ENCODE measurements at places on chromosomes 6 and 20.

GRCh38 chr6:132100388-132100990 is 149.3 kb upstream of the CCN2 start:
- no peak for DNase-seq

DNA sequence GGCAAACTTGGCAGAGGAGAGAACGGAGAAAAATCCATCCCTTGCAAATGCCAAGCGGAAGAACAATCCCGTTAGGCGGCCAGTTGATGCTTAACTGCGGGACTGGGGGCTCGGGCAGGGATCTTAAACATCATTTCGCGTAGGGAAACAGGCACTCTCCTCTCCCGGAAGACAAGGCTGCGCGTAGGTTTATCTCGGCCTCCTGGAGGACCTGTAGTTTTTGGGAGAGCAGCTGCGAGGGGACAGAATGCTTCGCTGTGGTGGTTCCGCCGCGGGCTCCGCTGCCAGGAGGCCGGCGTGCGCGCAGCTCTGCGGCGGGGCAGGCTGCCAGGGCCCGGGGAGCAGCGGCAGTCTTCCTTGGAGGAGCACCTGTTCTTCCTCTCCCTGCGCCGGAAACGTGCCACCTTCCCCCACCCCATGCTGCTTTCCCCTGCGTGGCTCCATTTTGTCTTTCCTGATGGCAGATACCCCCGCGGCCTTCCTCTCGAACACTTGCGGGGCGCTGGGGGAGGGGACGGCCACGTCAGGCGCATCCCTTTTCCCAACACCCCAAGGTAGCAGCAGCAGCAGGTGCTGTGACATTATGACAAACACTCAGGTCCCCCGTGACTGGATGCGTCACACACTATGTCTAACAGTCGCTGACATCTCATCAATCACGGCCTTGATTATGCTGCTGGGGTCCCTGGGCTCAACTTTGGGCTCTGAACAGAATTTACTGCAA is 230.7 kb upstream of the BTBD3 start:
- DNase-seq = no peak

GRCh38 chr6:139640921-139641320 is 266.5 kb upstream of the CITED2 start:
- no peak for DNase-seq

DNA sequence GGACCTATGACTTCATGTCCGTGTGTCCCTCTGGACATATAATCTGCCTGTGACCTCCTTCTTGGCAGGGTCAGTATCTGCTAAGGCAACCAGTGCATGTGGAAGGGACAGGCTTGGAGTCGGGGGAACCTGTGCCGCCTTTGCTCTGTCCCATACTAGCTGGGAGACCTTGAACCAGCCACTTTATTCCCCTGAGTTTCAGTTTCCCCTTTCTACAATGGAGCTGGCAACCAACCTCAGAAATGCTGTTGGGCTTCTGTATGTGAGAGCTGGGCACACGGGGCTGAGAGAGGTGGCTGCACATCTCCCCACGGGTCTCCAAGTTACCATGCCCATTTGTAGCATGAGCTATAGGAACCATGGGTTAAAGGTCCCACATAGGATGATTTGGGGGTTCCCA is 53.8 kb downstream of the CD40 start:
- DNase-seq = no peak

DNA sequence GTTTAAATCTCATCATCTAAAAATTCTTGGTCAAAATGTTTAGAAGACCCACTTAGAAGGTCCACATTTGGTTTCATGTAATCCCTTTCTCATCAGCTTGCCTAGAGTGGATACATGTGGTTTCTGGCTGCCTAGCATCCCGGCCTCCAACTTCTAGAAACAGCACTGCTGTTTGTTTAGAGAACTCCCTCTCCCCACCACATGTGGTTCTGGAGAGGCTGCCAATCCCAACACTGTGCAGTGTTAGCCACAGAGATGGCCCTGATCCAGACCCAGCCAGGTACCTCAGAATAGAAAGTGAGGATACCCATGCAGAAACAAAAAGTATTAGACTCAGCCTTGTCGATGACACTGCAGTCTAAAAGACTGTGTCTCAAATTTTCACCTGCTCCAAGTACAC is 241.8 kb downstream of the BCKDHB start:
- no peak for DNase-seq

- DNase-seq = no peak
These were observed 15.5 kb downstream of the RIPOR3 start for GRCh38 chr20:50675671-50676376.

DNA sequence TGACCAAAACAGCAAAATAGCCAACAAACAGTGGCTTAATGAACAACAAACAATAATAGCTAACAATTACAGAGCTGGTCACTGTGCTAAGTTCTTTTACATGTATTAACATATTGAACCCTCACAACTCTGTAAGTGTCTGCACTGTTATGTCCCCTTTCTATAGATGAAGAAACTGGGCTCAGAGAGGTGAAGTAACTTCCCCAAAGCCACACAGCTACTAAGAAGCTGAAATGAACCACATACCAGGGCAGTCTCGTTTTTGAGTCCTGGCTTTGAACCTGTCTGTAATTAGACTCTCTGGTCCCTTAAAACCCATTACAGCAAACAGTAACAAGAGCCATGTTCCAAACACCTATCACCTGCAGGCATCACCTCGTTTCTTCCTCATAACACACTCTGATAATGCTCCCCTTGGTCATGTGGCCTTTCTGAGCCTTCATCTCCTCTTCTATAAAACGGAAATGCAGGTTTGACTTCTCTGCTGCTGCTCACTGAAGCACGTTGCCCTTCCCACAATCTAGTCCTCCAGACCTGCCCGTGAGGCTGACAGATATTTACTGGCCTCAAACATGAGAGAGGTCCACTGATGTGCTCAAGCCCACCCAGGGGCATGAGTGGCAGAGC is 23.3 kb downstream of the KCNK15 start:
- no peak for DNase-seq

DNA sequence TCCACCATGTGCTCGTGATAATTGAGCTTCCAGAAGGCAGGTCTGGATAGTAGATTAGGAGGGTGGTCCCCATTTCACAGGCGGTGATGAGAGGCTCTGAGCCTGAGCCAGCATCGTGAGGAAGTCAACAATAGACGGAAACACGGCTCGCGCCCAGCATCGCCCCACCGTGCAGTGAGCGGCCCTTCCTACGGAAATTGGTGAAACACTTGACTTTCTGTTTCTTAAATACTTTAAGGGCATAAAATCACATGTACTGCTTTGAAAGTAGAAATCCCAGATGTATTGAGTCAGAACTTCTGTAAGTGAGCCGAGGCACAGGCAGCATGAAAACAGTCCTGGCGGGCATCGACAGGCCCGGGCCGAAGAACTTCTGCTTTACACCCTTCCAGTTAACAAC is 4.3 kb upstream of the KIF25 start:
- DNase-seq = no peak

All from stimulated activated CD4-positive, alpha-beta T cell treated with anti-CD3 and anti-CD28 coated beads, TNF-alpha, amount 100 ng/mL, for 1 hour (primary cell).